ENCODE measurements at places on chromosomes 2 and 18.

DNA sequence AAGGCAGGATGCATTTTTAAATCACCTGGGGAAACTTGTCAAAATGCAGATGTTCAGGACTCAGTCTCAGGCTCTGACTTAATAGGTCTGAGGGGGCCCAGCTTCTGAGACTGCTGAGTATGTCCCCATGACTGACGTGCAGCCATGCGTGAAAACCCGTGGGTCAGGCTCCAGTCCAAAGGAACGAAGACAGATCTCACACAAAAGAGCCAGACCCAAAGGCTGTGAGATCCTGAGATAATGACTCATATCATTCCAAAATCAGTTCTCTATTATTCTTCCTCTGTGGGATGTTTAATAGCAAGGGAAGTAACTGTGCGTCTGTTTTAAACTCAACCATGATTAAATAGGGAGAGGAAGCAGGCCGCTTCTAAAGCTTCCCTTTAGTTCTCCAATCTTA, 107.4 kb upstream of the ACAA2 start:
- no peak for DNase-seq

DNA sequence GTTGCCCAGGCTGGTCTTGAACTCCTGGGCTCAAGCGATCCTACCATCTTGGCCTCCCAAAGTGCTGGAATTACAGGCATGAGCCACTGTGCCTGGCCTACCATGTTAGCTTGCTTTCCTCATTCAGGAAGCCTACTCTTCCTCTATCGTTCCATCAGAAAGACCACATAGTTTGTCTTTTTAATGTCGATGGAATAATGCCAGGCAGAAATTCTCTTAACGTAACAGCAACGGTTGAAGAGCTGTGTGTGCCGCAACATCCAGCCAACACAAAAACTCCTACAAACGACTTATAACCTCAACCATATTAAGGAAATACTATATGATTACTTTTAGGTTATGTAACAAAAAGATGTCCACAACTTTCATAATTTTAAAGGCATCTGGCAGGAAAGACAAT, 10.5 kb downstream of the ITGB1BP1 start:
- DNase-seq, result no peak

- DNase-seq, result no peak
These were observed 810.9 kb downstream of the CPS1 start for GRCh38 chr2:211367293-211367692.

DNA sequence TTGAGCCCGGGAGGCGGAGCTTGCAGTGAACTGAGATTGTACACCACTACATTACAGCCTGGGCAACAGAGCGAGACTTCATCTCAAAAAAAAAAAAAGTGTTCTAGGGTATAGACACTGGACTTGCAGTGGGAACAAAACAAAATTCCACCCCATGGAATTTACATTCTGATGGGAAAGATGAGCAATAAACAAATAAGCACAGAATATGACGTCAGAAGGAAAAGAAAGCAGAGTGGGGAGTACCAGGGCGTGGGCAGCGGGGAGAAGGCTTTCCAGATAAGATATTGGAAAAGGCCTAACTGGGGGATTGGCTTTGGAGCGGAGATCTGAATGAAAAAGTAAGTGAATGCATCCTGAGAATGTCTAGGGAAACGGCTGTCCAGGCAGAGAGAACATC, 17.6 kb downstream of the NPPC start:
- DNase-seq, result no peak

DNA sequence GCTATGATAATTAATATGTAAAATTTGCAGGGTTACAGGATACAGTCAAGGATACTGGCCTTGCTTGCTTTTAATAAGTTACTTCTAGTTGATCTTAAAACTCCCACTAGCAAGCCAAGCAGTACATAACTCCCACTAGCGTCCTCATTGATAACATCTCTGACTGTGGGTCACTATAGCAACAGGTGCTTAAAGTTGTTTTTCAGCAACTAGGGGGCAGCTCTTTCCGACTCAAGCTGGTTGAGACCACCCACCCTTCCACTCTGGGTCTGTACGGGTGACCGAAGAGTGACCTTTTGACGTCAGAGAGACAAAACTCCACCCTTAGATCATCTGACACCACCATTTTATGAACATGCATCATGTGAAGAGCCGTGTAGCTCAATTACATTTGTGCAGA, 208.6 kb downstream of the MYO1B start:
- DNase-seq, result no peak
